Urothelium cell line (cell line): ENCODE measurements at places on chromosomes 3 and 15.

GRCh38 chr15:70531576-70531975 is 231.8 kb downstream of the UACA start:
- no peak for DNase-seq

- no peak for DNase-seq
Observed at GRCh38 chr3:127006781-127007436, 24.0 kb downstream of the PLXNA1 start.

- no peak for DNase-seq
Observed at GRCh38 chr15:92603743-92604470, 51.7 kb downstream of the FAM174B start.

GRCh38 chr3:169458752-169459151 is 204.8 kb downstream of the MECOM start:
- DNase-seq = no peak

GRCh38 chr3:185713015-185713414 is 111.8 kb downstream of the IGF2BP2 start:
- no peak for DNase-seq

GRCh38 chr3:99118381-99118780 is 216.9 kb upstream of the DCBLD2 start:
- peak; percentile 29 for DNase-seq

DNA sequence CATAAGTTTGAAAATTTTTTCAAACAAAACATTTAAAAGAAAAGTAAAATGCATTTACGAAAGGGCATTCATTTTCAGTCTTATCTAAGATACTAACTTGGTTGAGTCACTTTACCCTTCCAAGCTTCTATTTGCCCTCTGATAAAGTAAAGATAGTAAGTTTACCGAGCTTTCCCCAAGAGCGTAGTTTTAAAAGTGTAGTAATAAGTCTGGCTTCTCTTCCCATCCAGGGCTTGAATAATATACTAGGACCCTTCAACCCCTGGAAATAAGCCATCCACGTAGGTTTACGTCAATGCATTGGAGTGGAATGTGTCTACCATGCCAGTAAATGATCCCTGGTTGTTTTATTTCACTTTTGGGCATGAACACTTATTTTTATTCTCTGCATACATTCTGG is 608.3 kb downstream of the NTRK3 start:
- no peak for DNase-seq
